ENCODE measurements at places on chromosomes 13 and 19. TPM values are rescaled to one million over a fixed set of nuclear protein-coding genes. Genes with fewer than 3 reads are reported as not detected.

The CCDC9 gene
- 8.9 TPM for total RNA-seq

The GRIN2D gene
- total RNA-seq: 0.29 TPM

The TLE6 gene
- 2.8 TPM for total RNA-seq

DNA sequence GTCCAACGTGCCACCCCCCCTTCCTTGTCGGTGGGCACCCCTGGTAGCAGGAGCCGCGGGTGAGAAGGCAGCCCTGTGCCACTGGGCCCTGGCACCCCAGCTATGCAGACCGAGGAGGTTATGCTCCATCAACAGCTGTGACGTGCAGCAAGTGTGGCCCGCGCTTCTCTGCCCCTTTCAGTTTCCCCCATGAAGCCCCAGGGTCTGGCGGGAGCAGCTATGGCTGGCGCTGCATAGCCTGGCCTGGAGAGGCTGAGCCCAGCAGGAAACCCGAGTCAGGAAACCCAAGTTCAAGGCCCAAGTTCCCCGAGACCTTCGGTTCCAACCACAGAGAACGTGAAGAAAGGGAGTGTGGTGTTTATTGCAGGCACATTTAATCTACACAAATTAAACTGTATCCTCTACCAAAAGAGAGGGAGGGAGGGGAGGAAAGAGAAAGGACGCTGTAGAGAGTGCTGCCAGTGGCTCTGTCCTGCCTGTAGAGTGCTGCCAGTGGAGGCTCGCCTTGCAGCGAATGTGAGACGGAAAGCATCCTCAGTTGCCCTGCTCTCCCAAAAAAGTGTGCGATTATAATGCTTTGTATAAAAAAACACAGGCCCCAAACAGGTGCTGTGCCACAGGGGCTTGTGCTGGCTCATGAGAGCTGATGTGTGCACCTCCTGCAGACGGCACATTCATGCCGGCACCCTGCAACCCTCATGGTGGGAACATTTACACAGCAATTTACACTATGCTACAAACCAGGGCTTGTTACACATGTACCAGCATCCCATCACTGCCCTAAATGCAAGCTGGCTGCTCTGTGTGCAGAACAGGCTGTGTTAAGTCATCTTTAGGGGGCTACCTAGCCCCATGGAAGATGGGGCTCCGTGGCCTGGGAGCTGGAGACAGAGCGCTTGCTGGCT is 16.3 kb downstream of the POP4 start:
- no peak for DNase-seq

The NFIX gene
- 40.0 TPM for total RNA-seq

DNA sequence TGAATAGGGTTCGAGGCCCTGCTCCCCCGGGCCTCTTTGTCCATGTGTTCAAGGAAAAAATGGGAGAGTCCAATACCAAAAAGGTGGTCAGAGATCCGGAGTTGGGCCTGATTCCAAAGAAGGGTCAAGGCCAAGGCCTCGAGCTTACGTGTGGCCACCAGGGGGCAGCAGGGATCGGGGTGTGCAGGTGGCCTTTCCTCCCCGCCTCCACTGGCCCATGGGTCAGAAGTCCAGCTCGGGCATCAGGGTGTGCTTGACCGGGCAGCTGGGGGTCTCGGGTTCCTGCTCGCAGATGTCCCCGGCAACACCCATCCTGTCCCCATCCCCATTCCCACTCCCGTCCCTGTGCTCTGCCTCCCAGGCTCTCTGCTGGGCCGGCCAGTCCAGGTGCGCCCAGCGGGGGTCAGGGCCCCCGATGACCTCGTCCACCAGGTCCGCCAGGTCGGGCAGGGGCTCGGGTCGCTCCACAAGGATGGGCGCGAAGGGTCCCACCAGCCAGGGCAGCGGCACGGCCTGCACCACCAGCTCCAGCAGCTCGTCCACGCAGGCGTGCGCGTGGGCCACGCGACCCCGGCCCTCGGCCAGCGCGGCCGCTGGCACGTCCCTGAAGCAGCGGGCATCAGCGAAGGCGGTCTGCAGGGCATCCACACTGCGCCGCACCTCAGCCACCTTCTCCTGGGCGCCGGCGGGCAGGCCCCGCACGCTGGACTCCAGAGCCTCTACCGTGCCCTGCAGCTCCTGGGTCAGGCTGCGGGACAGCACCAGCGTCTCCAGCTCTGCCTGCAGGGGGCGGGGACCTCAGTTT is 5.2 kb upstream of the PLIN4 start:
- DNase-seq: peak; percentile 74

- DNase-seq: no peak
Measured at GRCh38 chr13:67856955-67857354, 626.8 kb upstream of the PCDH9 start.

Measured in right lobe of liver (tissue), 6 donors.